ENCODE measurements at places on chromosomes 1 and 21. TPM values are rescaled to one million over a fixed set of nuclear protein-coding genes. Genes with fewer than 3 reads are reported as not detected.

DNA sequence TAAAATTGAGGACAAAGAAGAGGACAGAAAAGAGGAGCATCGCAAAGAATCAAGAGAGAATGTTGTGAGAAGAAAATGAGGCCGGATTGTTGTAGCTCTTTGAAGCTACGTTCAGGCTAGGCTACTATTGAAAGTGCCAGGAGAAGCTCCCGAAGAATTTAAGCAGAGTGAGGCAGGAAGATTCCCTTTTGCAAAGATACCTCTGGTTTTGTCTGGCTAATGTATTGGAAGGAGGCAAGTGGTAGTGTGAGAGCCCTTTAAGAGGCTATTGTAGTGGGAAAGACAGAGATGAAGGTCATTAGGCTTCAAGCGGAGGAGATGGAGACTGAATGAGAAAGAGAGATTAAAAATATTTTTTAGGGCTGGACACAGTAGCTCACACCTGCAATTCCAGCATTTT, 476.9 kb upstream of the ADGRL2 start:
- DNase-seq, result no peak

- DNase-seq, result no peak
Measured at GRCh38 chr1:16644193-16644481, 22.6 kb downstream of the RNU1-3 start.

DNA sequence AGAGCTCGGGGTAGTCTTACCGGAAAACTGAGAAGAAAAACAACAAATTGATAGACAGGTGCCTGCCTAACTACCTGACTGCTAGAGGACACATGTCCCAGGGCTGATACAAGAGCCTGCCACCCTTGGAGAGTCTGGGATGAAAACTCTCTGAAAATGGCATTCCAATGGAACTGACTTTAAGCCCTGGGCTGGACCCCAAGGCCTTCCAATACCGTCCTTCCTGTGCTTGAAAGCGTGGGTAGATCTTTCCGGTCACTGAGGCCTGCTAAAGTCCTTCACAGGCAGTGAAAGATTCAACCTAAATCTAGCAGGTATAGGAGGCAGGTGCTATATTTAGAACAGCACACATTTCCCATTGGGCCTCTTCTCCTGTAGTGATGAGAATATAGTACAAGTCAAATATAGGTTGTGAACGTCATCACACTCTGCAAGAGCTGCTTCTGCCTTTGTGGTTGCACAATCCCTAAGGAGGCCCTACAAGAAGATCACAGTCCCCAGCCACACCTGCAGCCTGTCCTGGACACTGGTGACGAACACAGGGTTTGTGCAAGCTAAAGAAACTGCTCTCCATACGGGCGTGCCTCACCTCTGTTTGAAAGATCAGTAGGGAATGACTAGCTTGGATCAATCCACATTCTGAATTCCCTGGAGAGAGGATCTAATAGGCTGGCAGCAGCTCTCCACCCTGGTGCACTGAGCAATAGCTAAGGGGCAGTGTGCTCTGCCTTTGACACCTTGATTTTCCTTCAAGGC, 876 bp upstream of the CHML start:
- no peak for DNase-seq

GRCh38 chr21:33924079-33924765, 8.6 kb upstream of the ATP5PO start:
- DNase-seq, result peak; percentile 93

DNA sequence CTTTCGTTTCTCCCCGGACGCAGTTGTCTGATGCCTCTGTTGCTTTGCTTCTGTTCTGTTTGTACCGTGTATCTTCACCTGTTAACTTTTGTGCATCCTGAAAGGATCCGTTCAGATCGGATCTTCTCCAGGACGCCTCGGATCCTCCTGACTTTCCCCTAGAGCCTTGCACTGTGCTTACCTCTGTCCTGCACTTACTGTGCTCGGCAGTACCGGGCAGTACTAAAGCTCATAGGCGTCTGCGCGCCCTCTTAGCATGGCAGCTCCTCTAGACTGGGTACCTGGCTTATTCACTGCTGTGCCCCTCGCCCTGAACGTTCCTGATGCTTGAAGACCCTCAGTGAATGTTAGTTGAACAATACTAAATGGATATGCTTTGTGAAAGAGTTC, 934 bp downstream of the SCP2 start:
- no peak for DNase-seq

GRCh38 chr1:89930579-89930978, 64.3 kb upstream of the ZNF326 start:
- no peak for DNase-seq

GRCh38 chr1:84644472-84644871, 45.8 kb downstream of the SSX2IP start:
- DNase-seq, result no peak

GRCh38 chr21:27804515-27804914, 837.6 kb upstream of the ADAMTS5 start:
- DNase-seq, result no peak

DNA sequence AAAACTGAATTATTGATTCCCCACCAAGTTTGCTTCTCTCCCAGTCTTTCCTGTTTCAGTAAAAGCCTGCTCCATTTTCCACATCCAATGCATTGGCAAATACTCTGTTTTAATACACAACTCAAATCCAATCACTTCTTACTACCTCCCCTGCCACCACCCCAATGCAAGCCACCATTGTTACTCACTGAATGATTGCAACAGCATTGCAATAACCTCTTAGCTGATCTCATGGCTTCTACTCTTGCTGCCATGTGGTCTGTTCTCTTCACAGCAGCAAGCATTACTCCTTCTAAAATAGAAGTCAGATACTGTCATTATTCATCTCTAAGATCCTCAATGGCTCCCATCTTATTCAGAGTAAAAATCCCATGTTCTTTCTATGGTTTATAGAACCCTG, 123.4 kb downstream of the ATP6V1G3 start:
- DNase-seq, result no peak

- DNase-seq, result no peak
Measured at GRCh38 chr1:160204526-160205241, 500 bp upstream of the PEA15 start.

DNA sequence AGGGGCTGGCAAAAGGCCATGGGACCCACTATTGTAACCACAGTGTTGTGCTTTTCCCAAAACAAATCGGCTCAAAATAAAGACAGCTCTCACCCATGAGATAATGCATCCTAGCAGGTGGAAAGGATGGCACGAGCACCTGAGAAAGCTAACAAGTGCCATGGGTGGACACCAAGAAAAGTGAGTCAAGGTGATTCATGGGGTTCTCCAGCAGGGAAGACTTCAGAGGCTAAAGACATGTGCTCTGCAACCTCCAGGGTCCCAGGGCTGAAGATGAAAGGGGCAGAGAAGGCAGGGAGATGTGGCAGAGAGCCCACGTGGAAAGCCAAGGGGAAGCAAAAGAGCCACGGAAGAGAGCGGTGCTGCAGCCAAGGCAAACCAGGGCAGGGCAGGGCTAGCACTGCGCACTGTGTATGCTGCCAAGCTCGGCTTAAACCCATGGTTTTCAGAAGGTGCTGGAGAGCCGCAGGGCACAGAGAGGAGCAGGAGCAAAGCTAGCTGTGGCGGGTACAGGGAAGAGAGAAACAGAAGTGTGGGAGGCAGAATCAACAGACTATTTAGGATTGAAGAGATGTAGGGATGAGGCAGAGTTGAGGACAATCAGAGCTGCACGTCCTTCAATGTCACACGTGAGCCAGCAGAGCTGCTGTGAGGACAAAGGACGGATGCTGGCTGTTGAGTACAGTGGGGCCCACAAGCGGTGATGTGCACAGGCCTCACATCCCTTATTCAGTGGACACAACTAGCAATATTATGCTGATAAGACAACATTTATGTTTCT, 41.8 kb upstream of the C1orf198 start:
- DNase-seq, result no peak

DNA sequence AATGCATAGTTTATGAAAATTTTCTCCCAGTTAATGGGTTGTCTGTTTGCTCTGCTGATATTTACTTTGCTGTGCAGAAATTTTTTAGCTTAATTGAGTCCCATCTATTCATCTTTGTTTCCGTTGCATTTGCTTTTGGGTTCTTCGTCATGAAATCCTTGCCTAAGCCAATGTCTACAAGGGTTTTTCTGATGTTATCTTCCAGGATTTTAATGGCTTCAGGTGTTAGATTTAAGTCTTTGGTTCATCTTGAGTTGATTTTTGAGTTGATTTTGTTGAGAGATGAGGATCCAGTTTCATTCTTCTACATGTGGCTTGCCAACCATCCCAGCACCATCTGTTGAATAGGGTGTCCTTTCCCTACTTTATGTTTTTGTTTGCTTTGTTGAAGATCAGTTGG, 85.2 kb downstream of the DRAM2 start:
- no peak for DNase-seq

GRCh38 chr1:167538657-167539056, 14.9 kb downstream of the CREG1 start:
- no peak for DNase-seq

DNA sequence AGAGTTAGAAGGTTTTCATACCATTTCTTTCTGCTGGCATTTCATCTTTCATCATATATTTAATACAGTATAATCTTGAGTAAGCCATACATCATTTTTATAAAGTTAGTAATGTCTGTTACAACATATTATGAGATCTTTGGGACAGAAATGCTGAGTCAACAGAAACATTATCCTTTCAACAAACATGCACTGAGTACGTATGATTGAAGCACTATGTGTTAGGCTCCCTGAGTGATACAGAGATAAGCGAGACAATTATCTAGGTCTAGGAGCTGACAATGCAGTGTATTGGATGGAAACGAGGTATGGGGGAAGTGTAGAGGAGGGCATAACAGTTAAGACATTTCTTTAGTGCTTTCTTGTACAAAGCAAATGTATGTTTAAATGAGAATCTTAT, 19.7 kb upstream of the GPR52 start:
- DNase-seq, result no peak

GRCh38 chr1:180170546-180171151, 16.0 kb downstream of the QSOX1 start:
- no peak for DNase-seq

DNA sequence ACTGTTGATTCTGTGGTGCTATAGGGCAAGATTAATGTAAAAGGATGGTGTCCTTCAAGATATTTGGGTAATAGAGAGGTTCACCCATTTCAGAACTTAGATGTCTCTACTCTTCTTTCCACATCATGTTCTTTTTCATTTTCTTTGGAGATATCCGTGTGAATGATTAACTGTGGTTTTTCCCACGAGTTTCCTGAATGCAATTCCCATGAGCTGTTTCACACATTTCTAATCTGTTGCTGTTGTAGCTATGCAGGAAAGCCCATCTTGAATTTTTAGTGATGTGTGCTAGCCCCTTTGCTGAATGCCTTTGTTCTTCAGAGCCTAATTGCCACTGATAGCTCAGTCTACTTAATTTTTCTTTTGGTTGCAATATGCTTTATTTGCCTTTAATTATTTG, 27.6 kb downstream of the SNX27 start:
- no peak for DNase-seq

- DNase-seq, result no peak
Measured at GRCh38 chr1:26831546-26832248, 5.2 kb downstream of the ZDHHC18 start.

- DNase-seq, result no peak
Measured at GRCh38 chr1:54046671-54047383, 6.2 kb downstream of the TMEM59 start.

GRCh38 chr21:20998886-20999285, 677 bp downstream of the NCAM2 start:
- no peak for DNase-seq

DNA sequence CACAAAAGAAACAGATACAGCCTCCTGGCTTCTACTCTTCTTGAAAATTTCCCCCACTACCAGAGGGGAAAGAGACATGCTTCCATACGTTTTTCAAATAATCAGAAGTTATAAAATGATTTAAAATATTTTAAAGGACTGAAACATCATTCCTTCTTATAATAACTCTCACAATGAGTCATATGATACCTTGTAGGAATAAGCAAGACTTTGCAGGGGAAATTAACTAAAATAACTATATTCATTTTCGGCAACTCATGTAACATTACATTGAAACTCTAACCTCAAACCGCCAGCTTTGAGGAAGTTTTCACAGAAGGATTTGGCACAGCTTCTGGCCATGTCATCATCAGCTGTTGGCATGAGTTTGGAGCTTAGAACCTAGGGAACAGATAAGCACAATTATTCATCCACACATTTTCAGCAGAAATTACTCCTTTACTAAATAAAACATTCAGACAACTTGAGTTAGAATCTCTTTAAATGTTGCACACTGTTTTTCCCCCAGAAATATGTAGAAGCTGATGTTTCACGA, 85.9 kb downstream of the USP24 start:
- no peak for DNase-seq

DNA sequence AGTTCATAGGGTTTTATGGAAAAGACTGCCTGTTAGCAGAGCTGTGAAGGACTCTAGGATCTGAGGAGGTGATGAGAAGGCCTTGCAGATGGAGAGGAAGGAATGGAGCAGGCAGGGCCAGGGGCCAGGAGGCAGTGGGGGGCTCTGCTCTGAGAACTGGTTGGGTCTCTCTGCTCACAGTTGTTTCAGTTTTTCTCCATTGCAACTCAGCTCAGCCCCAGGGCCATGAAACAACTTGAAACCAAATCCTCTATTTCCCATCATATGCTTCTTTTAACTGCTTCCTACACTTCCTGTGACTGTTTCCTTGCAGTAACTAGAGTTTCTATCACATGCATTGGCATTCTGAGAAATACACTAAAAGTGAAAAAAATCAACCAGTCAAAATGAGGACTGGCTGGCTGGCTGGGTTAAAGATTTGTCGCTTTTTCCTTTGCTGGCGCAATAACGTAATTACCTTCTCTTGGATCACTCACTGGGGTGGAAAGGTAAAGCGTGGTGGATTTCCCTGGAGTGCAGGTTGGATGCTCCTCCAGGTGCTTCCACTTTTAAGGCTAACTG, 172.0 kb downstream of the CDC7 start:
- DNase-seq, result no peak

DNA sequence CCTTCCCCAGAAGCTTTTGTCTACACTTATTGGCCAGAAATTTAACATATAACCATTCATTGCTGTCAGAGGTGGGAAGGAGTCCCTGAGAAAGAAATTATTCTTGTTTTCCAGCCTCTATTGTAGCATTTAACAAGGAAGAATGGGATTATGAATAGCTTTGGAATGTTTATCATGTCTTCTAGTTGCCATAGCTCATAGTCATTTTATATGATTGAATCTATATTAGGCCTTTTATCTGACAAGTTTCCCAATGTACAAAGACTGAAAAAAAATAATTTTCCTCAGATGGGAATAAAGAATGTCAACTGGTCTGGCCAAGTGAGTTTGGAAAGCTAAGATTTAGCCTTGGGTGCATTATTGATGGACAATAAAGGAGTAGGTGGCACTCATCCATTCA, 28.3 kb downstream of the PTPRC start:
- no peak for DNase-seq

- DNase-seq, result no peak
Measured at GRCh38 chr1:31390071-31390470, 17.2 kb upstream of the FABP3 start.

- DNase-seq, result no peak
Measured at GRCh38 chr1:179807691-179808485, 64.8 kb downstream of the FAM163A start.

The SPATA1 gene
- 1.3 TPM for total RNA-seq

The LRRC8B gene
- 17.7 TPM for total RNA-seq

The SPRR2E gene
- not detected for total RNA-seq

The FLG gene
- total RNA-seq, result not detected

The CSF3R gene
- total RNA-seq, result not detected

The SLC22A15 gene
- 49.4 TPM for total RNA-seq

The RUNX1 gene
- 0.47 TPM for total RNA-seq

The F3 gene
- 0.93 TPM for total RNA-seq

The LMNA gene
- 47.7 TPM for total RNA-seq

All from glutamatergic neuron (in vitro differentiated cells).